T-helper 9 cell (primary cell): ENCODE measurements at places on chromosomes 5 and 9.

DNA sequence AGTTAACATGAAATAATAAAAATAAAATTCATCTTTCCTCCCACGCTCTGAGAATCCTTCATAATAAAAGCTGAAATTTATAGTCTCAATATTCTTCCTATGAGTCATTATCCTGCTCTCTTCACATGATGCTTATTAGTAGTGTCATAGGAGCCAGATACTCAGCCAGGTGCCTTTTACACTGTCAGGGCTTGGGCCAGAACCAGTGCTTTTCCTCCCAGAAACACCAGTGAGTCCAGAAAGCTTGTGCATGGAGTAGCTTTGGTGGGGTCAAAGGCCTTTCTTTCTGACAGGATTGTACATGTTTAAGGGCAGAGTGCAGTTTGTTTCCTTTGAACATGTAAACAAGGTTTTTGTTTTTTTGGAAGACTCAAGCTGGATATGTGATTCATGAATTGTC, 6.8 kb downstream of the LSM11 start:
- no peak for DNase-seq

GRCh38 chr9:27118916-27119315, 9.9 kb downstream of the TEK start:
- DNase-seq, result no peak

DNA sequence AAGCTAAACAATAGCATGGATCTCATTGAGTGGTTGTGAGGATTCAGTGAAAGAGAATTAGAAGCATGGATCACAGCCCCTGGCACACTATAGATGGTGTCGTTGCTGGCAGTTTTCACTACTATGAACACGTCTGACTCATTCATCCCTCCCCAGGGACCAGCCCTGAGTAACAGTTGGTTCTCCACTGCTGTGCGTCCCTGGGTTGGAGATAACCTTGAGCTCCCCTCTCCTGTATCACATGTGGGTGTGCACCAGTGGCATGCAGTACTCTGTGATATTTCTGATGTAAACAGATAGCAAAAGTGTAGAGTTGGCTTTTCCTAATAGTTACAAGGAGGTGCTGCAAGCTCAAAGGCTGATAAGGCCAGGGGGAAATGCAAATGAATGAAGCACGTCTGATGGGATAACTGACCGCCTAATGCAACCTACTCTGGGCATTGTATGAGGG, 8.8 kb upstream of the LCP2 start:
- DNase-seq, result no peak

DNA sequence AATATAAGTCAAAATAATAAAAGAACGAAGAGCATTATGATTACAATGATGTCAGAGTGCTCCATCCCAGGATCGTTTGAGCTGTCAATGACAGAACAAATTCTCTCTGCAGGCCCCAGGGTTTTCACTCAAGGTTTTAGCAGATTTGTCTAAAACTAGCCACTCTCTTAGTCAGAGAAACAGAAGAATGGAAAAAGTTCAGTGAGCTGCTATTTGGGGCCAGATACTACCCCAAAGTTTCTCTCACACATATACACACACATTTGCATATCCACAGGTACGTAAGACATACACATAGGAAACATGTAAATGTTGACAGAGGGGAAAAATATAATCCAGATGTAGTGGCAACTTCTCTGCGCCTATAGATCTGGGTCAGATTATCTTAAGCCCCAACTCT, 76.3 kb upstream of the SEMA6A start:
- DNase-seq, result no peak

GRCh38 chr9:37324691-37325490, 97.6 kb upstream of the GRHPR start:
- DNase-seq, result no peak
